ENCODE measurements at places on chromosomes 7 and 10.

- DNase-seq = no peak
Measured at GRCh38 chr10:78231939-78232338, 198.3 kb downstream of the RPS24 start.

GRCh38 chr7:17279061-17279460 lies 19.4 kb upstream of the AHR start:
- no peak for DNase-seq

DNA sequence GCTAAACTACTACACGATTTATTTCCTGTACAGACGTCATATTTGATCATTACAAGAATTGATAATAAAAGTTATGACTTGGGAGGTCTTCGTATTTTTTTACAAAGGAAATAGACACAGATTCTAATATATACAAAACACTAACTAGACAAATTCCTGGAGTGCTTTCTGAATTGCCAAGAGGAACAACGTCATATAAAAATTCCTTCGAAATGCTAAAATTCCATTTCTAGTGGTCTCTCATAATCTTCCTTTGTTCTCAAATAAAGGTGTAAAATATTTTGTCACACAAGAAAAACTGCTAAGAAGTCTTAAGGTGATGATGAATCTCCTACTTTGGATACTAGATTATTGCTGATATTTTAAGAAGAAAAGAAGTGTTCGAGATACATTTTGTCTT lies 85.4 kb downstream of the CDK6 start:
- DNase-seq = no peak

DNA sequence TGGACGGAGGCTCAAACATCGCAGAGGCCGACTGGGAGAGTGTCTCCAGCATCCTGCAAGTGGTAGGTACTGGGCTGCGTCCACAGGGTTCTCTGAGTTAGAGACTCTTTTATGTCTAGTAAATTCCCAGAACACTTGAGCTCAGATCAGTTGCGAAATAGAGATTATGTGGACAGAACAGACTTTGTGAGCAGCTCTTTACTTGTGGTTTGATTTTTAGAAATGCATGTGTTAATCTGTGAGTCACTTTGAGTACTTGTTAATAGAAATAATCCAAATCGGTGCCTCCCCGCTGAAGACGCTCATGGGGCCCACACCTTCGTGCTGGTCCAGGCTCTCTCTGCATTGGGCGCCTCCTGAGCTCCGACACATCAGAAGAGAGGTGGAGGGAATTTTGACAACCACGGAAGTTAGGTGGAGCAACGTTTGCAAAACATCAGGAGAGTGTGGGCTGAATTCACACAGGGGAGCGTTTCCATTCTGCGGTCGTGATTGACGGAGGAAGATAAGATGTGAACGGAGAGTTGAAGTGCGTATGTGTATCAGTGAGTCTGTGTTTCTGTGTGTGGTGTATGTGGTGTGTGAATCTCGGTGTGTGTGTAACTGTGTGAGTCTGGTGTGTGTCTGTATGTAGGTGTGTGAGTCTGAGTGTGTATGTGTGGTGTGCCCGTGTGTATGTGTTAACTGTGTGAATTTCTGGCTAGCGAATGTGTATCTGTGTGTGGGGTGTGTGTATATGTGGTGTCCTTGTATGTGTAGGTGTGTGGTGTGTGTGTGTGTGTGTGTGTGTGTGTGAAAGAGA lies 32.1 kb downstream of the PFKP start:
- DNase-seq = no peak

DNA sequence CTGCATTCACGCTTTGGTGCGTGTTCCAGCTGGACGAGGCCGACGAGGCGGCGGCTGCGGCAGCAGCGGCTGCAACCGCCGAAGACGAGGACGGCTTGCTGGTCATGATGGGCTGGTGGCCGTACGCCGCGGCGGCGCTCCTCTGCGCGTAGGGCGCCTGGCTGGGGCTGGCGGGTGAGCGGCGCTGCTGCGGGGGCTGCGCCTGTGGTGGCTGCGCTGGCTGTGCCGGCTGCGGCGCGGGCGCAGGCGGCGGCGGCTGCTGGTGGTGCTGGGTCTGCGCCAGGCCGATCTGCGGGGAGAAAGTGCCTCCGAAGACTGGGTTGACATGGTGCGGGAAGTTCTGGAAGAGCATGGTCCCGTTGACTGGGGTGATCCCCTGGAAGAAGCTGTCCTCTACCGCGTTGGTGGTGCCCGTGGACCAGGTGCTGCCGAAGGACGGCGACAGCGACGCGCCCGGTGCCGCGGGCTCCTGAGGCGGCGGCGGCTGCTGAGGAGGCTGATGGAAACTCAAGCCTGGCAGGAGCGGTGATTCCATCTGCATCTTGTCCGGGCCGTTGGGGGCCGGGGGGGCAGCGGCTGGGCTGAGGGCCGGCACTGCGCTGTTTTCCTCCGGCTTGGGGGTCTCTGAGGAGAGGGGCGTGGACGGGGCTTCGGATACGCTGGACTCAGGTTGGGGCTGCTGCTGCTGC lies 51.1 kb downstream of the CPEB3 start:
- DNase-seq = no peak

DNA sequence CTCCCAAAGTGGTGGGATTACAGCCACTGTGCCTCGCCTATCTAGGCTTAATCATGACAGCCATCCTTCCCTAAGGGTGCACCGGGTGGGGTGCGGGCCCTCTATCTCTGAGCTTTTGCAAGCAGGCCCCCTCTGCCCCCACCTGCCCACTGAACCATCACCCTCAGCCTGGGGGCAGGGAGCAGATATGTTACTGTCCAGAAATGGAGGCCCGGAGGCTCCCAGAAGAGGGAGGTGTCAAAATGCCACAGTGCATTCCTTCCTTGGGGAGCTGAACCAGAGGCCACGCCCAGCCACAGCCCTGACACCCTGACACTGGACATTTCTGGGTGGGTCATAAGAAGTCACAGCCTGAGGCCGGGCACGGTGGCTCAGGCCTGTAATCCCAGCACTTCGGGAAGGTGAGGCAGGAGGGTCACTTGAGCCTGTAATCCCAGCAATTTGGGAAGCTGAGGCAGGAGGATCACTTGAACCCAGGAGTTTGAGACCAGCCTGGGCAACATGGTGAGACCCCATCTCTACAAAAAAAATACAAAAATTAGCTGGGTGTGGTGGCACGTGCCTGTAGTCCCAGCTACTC lies 129.8 kb upstream of the TNRC18 start:
- DNase-seq = no peak

DNA sequence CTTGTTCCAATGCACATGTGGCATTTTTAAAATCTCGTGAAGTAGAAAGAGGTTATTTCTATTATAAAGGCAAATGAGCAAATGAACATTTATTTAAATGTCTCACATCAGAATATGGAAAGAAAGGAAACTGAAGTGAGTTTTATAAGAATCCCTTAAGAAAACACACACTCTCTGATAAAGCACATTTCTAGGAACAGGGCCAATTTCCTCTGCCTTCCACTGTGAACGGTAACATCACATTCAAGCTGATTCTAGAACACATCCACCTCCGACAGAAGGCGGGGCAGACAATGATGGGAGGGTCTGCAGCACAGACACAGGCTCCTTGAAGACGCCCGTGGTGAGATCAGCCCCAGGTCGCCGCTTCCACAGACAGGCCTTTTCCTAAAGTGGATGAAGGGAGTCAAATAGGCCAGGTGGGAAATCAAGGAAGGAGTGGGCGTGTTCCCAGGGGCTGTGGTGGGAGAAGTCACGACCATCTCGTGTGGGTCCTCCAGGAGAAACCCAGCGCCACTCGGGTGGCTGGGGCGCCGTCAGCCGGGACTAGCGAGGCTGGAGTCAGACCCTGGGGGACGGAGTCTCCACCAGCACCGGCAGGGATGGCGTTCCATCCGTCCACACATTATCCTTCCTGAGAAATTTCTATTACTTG lies 31.1 kb downstream of the PITRM1 start:
- no peak for DNase-seq

GRCh38 chr7:67678419-67678818 lies 681.8 kb downstream of the TYW1 start:
- no peak for DNase-seq

- no peak for DNase-seq
Measured at GRCh38 chr7:111089822-111090426, 1.0 kb upstream of the LRRN3 start.

- DNase-seq = no peak
Measured at GRCh38 chr7:46934198-46934825, 647.6 kb downstream of the TNS3 start.

DNA sequence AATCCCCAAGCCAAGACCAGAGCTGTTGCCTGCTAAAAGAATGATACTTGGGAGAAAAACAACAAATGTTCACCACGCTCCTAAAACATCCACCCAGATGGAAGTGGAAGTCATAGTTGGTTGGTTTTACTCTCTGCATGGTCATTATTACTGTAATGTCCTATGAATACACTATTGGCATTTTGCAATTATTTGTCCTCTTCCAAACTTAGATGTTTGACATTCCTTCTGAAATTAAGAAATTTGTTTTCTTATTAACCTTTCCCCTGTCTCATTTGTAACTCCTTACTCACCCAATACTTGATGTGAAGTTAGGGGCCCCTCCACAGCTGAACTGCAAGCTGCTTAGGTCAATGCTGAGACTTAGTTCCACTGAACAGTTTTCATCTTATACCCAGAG lies 383.3 kb downstream of the INHBA start:
- no peak for DNase-seq

DNA sequence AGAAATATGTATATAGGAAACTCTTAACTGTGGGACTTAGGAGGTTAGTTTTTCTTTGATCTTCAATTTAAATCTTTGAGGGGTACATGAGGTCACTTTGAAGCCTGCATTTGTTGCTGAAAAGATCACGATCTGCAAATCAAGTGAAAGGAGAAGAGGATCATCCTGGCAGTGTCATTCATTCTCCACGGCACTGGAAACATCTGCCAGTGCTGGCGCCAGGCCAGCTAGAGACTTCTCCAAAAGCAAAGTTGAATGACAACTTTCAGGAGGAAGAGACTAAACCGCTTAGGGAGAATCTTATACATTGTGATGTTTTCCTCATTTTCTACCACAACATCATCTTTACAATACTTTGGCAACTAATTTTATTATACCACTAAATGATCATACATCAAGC lies 42.5 kb downstream of the MRC1 start:
- DNase-seq = no peak

DNA sequence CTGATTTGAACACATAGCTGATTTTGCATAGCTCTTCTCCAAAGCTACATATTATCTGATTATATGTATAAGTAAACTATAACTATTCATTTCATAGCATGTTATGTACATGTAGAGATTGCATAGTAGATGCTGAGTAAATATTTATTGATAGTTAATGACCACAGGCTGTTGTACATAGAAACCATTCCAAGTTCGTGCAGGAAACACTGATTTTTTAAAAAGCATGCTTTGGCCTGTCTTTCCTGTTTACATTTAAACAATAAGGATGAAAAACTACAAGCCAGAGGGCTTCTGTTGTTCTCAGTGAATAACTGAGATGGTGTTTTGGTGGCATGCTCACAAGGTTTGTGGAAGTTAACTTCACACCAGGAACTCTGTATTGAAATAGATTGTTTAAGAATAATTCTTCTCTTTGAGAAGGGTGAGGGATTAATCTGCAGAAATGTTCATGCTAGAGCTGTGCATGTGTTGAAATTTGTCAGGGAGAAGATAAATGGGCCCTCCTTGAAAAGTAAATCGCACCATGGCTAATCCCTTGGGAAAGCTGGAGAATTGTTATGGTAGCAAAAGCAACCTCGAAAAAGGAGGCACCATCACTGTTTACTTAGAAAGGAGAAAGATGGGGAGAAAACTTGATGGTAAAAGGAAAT lies 120.2 kb upstream of the SP8 start:
- no peak for DNase-seq

GRCh38 chr10:3811291-3811870 lies 26.4 kb upstream of the KLF6 start:
- DNase-seq = no peak

DNA sequence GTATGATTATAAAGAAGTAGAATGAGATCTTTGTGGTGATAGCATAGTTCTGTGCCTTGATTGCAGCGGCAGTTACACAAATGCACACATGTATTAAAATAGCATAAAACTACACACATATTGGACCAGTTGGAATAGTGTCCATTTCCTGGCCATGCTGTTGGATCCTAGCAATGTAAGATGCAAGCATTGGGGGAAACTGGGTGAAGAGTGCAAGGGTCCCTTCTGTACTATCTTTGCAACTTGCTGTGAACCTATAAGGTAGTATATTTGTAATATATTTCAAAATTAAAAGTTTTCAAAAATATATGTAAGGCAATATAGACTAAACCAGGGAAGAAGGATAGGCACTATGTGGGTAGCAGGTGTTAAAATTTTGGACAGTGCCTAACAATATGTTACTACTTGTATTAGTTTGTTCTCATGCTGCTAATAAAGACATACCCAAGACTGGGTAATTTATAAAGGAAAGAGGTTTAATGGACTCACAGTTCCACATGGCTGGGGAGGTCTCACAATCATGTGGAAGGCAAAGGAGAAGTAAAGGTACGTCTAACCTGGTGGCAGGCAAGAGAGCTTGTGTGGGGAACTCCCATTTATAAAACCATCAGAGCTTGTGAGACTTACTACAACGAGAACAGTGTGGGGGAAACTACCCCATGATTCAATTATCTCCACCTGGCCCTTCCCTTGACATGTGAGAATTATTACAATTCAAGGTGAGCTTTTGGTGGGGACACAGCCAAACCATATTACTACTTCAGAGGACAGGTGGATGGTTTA lies 71.4 kb downstream of the RGS10 start:
- no peak for DNase-seq

DNA sequence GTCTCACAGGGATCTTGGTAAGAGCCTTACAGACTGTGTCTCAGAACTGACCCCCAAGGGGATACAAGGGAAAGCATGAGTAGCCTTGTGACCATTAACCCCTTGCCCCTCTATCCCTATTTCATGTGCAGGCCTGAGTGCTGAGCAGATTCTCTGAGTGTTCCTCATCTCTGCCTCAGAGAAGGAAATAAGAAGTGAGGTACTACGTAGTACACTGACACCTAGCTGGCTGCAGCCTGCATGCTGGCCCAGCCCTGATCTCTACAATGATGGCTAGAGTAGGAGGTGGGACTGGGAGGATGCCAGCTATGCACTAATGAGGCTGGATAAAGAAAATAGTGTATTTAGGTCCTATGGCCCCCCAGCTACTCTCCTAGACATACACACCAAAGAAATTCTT lies 174.9 kb upstream of the HPS1 start:
- DNase-seq = no peak
